ENCODE measurements at places on chromosomes 7 and 10.

DNA sequence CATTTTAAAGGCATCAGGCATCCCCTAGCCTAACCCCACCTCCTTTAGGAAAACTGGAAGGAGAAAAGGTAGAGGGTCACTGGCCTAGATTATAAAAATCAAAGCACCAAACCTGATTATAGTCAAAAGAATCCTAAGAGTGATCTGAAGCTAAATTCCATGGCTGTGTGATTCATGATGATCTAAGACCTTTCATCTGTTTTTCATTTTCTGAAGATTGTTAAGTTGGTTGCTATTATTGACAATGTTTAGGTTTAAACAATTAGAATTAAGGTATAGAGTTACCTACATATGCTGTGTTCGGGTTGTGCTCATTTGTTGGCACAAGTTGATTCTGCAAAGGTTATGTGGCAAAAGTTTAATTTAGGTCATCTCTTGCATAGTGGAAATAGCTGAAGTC is 148.7 kb downstream of the BICC1 start:
- DNase-seq: no peak

DNA sequence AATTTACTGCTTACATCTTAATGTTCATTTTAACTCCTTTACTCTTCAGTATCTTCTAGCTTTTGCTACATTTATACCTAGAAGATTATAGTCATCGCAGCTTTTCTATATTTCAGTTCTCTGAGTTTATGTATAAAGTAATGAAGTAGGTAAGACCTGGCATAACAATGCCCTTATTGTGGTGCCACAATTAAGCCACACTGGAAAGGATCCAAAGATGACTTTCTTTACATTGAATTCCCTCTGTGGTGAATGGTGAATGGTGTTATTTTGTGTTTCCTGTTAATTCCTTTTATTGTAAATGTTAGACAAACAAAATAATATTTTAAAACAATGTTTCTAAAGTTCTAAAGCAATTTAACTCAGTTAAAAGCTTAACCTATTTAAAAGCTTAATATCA is 36.2 kb downstream of the SEMA3D start:
- DNase-seq: no peak

GRCh38 chr7:100971111-100972001 is 2.0 kb downstream of the MUC12 start:
- no peak for DNase-seq

GRCh38 chr7:122790132-122790531 is 87.4 kb upstream of the RNF148 start:
- no peak for DNase-seq

DNA sequence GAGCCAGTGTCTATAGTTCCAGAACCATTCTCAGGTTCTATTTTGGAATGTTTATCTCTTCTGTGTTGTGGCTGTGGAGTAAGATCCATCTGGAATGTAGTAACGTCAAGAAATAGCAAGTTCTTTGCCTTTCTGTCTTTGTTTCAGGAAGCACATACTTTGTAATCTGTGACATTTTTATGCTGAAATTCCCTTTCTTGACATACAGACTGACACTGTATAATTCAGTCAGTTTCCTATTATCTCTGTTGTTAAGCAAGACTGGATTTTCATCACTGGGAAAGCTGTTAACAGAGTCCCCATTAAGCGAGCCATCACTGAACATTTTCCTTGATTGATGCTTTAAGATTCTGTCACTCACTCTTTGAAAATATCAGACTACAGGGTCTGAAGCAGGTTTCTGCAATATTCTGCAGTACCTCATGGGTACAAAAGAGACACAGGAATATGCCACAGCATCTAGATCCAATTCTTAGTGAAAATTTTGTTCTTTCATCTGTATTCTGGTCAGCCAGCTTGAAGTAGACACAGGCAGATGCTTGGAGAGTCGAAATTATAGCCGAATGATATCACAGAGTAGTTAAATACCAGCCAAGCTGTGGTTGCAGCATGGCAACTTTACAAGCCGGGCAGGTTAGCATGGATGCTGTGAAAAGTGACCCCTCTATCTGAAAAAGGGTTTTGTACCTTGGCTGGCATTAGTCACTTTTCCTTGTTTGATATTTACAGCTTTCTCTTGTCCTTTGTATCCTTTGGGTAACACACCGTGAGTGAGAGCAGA is 62.6 kb downstream of the CACNB2 start:
- DNase-seq: no peak

DNA sequence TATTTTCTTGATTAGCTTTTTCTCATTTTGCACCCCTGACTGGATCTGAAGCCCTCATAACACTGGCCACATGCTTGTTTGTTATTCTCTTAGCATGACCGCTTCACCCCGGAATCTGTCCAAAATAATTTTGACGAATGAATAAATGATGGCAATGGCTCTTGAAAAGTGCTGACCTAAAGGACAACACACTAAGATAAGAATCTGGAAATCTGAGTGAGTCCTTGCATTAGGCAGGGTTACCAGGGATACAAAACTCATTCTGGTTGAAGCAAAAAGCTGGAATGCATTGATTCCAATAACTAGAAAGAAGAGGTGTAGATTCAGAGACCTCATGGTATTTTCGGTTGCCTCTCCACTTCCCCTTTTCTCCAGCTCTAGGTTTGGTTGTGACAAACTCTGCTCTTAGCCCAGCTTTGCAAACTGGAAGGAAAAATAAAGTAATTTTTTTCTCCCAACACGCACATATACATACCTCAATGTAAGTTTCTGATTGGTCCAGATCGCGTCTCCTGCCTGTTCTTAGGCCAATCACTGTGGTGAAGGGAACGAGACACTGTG is 157.4 kb downstream of the SKIDA1 start:
- DNase-seq: no peak

- no peak for DNase-seq
Observed at GRCh38 chr7:108351729-108352131, 104.5 kb downstream of the NRCAM start.

- no peak for DNase-seq
Observed at GRCh38 chr7:111796671-111797070, 234.4 kb upstream of the IMMP2L start.

DNA sequence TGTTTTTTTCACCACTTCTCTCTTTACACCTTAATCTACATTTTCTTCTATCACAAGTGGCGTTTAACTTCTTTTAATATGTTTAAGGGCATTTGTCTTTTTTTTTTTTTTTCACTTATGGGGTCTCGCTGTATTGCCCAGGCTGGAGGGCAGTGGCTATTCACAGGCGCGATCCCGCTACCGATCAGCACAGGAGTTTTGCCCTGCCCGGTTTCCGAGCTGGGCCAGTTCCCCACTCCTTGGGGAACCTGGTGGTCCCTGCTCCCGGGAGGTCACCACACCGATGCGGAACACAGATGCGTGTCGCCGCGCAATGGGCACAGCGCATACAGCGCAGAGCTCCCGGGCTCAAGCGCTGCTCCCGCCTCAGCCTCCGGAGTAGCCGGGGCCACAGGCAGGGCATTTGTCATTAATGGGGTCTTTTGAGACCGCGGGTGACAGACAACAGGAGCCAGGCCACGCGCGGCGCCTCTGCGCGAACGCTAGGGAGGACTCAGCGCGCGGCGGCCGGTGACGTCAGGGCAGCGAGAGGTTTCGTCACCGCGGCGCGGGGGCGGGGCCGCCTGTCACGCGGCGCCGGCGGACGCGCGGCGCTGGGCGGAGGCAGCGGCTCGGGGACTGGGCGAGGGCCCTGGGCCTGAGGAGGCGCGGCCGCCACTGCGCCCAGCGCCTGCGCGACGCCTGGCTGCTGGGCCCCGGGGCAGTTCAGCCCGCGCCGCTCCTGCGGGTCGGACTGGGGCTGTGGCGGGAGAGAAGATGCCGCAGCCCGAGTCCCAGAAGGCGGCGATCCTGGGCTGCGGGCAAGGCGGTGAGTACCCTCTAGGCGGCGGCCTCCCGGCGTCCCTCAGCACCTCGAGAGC is at the start of gene GALNT11:
TSS of gene GALNT11 (plus strand) at position 598 of the 860 bp plus-strand sequence. CDS start 68,554 bp downstream, outside the sequence.
- peak; percentile 82 for DNase-seq

- peak; percentile 68 for DNase-seq
Observed at GRCh38 chr10:87095236-87095945, 385 bp downstream of the SHLD2 start.

- peak; percentile 35 for DNase-seq
Observed at GRCh38 chr7:135976312-135977006, 700 bp downstream of the MTPN start.

DNA sequence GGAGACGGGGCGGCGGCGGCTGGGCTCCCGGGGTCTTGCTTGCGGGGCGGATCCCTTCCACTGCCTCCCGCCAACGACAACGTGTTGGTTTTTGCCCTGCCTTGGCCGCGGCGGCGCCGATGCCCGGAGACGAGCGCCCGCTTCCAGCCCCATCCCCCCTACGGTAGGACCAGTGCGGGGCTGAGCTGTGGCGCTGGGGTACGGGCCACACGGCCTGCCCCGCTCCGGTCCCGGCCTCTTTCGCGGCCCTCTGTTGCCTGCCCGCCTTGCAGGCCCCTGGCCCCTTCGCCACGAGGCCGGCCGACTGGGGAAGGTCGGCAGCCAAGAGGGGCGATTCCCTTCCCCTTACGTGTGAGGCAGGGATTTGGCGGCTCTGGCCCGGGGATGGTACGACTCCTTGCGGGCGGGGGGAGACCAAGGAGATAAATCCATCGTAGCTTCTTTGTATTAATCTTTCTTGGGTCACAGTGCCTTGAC is 488 bp downstream of the EIF4H start:
- DNase-seq: peak; percentile 28

DNA sequence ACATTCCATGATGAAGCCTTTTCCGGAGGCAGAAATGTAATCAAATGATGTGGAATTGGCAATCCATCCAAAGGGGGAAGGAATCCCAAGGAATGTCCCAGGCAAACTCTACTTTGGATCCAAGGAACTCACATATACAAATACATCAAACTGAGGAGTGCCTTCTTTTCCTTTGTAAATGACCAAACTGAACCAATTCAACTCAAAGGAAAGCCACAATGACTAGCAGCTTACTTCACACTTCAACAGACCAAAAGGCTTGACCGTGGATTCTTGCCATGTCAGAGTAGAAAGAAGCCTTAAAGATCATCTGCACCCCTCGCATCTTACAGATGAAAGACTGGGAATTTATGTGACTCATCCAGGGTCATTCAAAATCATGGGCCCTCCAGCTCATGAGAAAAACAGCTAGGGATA is 79.7 kb upstream of the MACROH2A2 start:
- DNase-seq: no peak

- no peak for DNase-seq
Observed at GRCh38 chr7:47940088-47941013, 7.9 kb downstream of the PKD1L1 start.

- no peak for DNase-seq
Observed at GRCh38 chr10:79457256-79457785, 11.9 kb upstream of the ZCCHC24 start.

- DNase-seq: no peak
Observed at GRCh38 chr7:135236727-135237126, 3.1 kb downstream of the STRA8 start.

DNA sequence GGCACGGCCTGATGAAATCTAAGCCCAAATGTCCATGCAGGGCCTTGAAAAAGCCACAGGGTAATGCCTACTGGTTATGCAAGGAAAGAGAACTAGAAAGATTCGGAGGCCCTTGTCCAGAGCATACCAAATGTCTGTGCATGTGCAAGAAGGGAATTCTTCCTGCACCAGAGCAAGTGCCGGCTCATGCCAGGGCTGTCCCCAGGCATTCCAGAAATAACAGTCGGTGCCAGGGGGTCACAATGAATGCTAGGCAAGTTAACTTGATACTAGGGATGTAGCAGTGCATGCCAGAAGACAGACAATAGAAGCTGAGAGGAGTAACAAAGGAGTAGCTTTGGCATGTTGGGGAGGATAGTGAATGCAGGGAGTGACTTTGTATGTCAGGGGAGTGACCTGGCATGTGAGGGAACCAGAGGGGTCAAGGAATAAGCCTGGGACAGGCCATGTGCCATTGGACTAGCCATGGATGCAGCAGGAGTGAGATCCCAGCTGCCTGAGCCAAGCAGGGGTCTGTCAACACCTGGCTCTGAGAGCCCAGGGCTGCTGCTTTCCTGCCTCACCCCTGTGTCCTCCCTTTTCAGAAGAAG is 119.5 kb upstream of the UNC5B start:
- DNase-seq: no peak

DNA sequence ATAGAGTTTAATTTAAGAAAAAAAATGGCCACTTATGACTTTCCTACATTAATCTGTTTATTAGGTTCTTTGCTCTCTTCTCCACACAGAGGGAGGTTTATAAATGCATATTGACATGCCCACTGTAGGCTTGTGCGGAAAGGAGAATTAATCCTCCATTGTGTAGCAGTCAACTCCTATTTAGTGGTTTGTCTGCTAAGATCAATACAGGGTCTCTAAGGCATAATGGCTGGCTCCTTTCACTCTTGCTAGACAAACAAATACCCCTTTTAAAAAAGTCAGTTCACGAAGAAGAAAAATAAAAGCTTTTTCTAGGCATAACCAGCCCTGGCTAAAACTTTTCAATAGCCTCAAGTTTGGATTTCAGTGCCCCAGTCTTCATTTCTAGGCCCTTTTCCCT is 141.6 kb downstream of the TSPAN12 start:
- DNase-seq: no peak

DNA sequence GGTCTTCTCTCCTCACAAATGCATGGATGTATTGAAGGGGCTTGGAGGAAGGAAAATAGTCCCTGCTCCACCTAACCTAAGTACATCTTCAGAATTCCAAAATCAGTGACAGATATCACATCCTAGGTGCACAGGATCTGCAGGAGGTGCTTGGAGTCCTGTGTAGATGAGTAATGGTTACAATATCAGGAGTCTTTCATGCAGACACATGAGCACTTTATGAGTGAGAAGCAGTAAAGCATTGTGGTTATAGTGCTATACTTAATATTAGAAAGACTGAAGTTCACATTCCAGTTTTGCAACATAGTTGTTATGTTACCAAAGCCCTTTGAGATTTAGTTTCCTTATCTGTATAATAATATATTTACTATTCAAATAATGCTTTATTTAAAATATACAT is 516.7 kb downstream of the NEBL start:
- DNase-seq: no peak

DNA sequence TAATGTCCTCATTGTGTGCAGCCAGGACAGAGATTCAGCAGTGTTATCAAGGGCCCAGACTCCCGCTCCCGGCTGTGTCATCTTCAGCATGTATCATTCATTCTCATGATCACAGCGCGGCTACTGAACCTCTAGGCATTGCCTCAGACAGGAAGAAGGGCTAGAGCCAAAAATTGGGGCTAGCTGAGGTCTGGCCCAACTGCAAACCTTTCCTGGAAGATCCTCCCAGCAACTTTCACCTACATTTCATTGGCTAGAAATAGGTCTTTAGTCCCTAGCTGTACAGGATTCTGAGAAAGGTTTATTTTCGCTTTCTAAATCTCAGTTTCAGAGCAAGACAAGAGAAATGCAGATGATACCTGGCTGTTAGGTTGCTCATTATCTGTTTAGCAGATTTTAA is 81.9 kb downstream of the CREM start:
- no peak for DNase-seq
